ENCODE measurements at places on chromosomes 3 and 15. TPM values are rescaled to one million over a fixed set of nuclear protein-coding genes. Genes with fewer than 3 reads are reported as not detected.

Gene CD200
- total RNA-seq = 10.2 TPM

Gene CHRM5
- not detected for total RNA-seq

Gene TFG
- total RNA-seq = 89.6 TPM

Gene LTK
- total RNA-seq = not detected

Gene TMEM212
- total RNA-seq = not detected

Gene PEX5L
- total RNA-seq = under 0.01 TPM

Gene FBXW12
- not detected for total RNA-seq

Gene KCNH8
- total RNA-seq = under 0.01 TPM
